ENCODE measurements at places on chromosomes 7 and 10.

DNA sequence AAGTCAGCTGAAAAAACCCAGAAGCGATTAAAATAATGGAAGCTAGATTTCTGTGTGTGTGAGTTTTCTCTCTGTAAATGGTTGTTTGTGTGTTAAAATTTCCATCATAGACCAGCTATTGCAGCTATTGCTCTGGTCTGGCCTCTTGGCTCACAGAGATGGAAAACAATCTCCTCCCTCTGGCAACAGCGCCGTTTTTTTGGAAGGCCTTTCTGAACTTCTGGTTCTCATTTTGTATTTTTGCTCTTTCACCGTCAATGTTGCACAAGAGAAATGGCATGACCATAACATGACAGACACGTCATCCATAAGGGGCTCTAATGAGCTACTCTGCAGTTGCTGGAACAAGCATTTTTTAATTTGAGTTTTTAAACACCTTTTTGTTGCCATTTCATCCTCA, 91.0 kb downstream of the CUBN start:
- no peak for DNase-seq

DNA sequence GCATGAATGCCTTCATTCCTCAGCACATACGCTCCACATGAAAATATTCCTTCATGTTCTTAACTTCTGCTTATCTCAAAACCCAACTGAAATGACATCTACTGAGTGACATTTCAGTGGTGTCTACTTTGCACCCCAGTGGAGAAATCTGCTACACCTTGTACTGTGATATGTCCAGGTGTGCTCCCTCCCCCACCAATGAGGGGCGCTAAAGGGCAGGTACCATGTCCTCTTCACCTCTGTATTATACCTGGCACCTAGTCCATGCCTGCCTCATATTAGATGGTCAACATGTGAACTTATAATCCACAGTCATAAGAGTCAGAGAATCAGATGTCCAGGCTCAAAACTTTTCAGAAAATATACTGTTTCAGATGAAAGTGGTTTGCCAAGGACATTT, 2.1 kb downstream of the PAXIP1 start:
- no peak for DNase-seq

DNA sequence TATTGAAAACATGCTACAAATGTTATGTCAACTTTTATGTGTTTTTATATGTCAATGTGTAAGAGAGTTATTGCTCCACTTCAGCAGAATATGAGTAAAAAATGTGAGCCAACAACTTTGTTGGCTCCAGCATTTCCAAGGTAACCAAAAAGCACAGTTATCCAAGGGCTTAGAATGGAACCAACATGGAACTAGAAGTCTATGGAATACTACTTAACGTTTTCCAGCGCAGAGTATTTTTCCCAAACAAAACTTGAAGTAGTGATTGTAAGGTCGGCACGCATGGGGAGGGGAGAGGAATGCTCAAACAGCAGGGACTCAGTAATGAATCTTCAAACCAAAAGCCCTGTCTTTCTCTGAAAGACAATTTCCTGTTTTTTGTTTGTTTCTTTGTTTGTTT, 45.0 kb upstream of the TSPAN13 start:
- no peak for DNase-seq

DNA sequence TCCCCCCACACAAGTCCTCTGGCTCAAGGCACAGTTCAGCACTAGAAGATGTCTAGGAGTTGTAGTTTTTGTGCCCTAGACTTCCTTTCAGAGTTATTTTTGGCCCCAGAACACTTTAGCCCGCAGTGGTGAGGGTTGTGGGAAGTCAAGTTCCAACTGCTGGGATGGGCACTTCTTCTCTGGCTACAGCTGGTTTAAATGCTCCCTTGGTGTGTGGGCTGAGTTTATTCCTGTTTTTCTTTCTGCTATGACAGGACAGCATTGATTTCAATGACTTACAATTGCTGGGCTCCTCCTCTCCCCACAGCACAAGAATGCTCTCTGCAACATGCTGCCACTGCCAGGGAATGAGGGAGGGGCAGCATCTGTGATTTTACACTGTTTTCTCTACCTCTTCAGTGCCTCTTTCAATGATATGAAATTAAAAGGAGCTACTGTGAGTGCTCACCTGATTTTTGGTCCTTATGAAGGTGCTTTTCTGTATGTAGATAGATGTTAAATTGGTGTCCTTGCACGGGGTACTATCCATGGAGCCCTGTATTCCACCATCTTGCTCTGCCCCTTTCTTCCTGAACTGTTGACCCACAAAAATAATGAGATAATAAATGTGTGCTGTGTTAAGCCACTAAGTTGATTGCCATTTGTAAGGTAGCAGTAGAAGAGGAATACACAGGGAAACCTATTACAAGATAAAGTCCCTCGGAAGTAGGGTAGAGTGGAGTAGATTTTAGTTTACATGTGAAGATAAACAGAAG, 56.3 kb downstream of the SLC13A1 start:
- DNase-seq: no peak

DNA sequence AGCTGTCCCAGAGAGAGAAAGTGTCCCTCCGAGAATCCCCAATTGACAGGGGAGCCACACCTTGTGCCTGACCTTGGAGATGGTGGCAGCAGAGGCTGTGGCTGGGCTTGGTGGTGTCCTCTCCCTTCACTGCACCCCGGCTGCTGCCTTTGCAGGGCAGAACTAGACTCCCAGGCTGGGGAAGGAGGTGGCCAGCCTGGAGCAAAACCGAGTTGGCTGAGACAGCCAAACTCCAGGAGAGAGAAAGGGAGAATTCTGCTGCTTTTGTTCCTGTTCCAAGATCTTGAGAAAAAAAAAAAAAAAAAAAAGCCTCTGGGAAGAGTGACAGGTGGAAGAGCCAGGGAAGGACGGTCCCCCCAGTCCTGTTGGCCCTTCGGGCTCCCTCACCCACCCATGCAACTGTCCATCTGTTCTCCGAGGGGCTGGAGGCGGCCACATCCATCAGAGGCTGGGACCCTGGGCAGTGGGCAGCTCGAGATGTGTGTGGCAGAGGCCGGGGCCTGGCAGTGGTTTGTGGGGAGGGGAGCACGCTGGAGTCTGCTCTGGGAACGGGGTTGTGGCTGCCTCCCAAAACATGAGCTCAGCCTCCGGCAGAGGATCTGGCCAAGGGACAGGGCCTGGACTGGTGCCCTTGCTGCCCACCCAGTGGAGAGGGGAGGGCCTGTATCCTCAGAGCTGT, 35.5 kb downstream of the CLIP2 start:
- DNase-seq: no peak

GRCh38 chr7:108140671-108141070, 10.5 kb upstream of the LAMB4 start:
- no peak for DNase-seq

DNA sequence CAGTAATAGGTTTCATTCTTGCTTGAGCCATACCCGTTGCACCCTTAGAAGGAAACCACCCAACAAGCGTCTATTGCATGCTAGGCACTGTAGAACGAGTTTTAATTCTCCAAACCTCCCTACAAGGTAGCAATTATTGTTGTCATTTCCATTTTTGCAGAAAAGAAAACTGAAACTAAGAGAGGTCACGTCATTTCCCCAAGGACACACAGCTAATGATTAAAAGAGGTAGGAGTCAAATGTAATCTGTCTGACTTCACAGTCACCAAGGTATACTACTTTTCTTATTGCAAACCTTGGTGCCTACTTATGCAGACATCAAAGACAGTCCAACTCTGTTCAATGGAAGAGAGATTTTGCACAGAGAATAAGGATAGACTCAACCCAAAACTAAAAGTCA, 49.1 kb upstream of the C1QL3 start:
- DNase-seq: no peak

DNA sequence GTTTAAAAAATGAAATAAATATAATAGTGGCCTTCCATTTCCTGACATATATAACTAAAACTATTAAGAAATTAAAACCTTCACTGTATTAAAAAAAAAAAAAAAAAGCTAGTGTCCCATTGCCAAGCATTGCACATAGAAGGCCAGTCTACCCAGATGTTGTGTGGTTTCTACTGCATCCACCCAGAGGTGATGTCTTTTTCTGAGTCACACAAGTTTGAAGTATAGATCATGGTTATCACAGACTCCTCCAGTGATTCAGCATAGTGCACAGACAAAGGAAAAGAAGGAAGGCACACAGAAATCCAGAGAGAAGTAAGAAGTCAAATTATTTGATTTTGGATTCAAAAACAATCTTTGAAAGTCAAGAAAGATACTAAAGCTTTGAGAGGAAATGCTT, 429.0 kb downstream of the ETV1 start:
- no peak for DNase-seq

- no peak for DNase-seq
Observed at GRCh38 chr10:117652228-117653169, 110.0 kb downstream of the EMX2 start.

GRCh38 chr7:25968205-25968993, 183.6 kb upstream of the NFE2L3 start:
- no peak for DNase-seq

DNA sequence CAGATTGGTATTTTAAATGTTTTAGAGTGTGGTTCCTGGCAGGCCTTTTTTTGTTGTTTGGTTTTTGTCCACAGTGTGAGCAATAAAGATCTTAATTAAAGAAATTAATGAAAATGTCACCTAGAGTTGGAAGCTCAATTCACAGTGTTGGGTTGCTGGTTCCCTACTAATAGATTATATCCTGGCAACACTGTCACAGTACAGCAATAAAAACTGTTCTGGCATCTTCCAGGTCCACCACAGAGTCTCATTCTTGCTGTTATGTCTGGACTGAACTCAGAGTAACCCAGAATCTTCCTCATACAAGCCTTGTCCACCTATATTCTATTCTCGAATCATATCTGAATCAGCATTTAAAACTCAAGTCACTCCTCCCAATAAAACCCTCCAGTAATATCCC, 212.4 kb upstream of the LRRTM3 start:
- DNase-seq: no peak

- no peak for DNase-seq
Observed at GRCh38 chr7:136102881-136103280, 125.7 kb upstream of the MTPN start.

- DNase-seq: no peak
Observed at GRCh38 chr7:74439541-74439940, 14.2 kb upstream of the GTF2IRD1 start.

GRCh38 chr7:157410831-157411556, 74.2 kb downstream of the DNAJB6 start:
- DNase-seq: no peak

DNA sequence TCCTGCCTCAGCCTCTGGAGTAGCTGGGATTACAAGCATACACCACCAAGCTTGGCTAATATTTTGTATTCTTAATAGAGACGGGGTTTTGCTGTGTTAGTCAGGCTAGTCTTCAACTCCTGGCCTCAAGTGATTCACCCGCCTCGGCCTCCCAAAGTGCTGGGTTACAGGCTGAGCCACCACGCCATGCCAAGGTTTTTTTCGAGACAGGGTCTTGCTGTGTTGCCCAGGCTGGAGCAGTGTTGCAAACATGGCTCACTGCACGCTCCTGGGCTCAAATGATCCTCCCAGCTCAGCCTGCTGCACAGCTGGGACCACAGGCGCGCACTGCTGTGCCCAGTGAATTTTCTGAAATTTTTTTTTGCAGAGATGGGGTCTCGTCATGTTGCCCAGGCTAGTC, 3.3 kb upstream of the SEC31B start:
- no peak for DNase-seq

Measured in stimulated activated CD8-positive, alpha-beta memory T cell treated with anti-CD3 and anti-CD28 coated beads, Interleukin-2, amount 100 ng/mL, for 1 hour (primary cell).